ENCODE measurements at places on chromosomes 1 and 21.

GRCh38 chr1:21935891-21936365 lies 1.2 kb downstream of the HSPG2 start:
- no peak for DNase-seq

DNA sequence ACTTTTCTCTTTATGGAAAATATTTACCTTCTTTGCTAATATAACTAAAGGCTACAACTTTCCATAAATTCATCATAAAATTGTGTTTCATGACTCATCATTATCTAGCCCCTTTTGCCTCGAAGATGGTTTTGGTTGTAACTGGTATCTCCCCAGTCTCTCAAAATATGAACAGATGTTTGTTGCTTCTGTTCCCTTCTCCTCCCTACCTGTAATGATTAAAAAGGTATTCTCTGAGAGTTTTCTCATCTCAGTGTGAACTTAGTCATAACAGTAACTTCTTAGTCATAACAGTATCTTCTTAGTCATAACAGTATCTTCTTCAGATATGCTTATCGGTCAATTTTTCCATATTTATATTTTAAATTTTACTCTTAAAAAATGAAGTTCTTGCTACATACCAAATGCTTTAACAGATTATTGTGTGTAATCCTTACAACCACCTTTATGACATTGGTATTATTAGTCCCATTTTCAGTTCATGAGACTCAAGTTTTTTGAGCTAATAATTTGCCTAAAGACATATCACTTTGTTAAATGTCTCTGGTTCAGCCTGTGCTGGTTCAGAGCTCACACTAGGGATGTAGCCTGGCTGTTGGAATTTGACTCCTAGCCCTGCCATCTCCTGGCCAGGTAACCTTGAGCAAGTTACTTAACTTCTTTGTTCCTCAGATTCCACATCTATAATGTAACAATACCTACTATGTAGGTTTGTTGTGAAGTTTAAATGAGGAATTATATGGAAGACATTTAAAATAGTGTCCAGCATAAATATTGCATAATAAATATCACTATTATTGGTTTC lies 32.6 kb downstream of the ATP1B1 start:
- DNase-seq = no peak

DNA sequence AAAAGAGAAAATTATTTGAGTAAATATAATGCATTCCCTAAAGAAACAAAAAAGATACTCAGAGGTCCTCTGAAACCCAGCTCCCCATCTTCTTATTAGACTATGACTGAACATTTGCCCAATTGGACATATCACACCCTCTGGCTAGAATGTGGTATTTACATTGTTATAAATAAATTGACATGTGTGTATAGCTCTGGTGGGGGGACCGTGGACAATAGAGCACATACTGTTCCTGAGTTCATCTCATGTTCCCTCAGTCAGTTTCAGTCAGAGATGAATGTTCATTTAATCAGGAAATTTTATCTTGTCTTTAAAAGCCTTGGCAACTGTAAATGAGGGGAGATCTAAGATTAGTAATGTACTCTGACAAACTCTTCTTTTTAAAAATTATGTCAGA lies 459.3 kb upstream of the ADAMTS5 start:
- DNase-seq = no peak

GRCh38 chr21:44637018-44637850 lies at the start of gene KRTAP10-10:
TSS of gene KRTAP10-10 (plus strand) at chr21:44637356. CDS start at chr21:44637418, 62 bp downstream.
- no peak for DNase-seq

DNA sequence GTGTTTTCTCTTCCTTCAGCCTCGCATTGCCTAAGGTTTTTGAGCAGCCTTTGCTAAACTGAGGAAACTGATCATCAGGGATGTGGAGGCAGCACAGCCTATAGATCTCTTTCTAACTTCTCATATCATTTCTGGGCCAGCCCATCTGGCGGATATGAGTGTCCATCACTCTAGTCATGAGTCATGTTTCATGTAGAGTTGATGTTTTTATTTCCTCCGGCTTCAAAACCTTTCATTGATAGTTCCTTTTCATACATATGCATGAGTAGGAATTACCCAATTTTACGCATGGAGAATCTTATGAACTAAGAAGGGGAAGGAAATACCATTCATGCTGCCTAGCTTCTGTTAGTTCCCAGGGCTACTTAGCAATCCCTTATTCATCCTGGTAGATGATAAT lies 66.3 kb downstream of the SPATA46 start:
- peak; percentile 92 for DNase-seq

- DNase-seq = no peak
Measured at GRCh38 chr21:43884861-43885417, 19.9 kb downstream of the AGPAT3 start.

- no peak for DNase-seq
Measured at GRCh38 chr1:89652373-89652772, 19.5 kb downstream of the LRRC8C start.

DNA sequence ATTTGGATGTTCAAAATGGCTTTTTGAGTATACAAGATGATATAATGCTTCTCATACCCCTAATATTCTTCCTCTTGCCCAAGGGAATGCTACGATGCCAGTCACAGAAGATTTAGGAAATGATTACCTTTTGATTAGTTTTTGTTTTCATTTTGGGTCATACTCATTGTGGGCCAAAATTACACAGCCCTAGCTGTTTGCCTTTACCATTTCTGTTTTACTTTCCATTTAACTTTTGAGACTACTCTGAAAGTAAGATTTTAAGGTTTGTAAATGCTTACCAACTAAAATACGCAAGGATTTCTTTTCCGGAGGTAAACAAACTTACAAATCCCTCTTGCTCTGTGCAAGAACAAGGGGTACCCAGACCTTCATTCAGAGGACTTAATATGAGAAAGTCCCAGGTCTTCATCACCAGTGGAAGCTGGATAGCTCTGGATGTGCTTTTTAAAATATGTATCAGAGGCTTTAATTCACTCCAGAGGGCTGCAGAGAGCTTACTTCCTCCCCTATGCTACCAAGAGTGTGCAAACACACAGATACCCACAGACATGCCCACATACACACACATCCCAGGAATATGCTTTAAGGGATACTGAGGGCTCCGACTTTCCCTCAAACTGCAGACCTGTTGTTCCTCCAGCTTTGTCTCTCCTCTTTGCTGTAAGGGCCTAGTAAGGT lies 631.4 kb downstream of the SMYD3 start:
- no peak for DNase-seq

GRCh38 chr1:200072636-200073285 lies 45.3 kb downstream of the NR5A2 start:
- no peak for DNase-seq

GRCh38 chr1:30083800-30084464 lies 639.5 kb downstream of the MATN1 start:
- no peak for DNase-seq

- no peak for DNase-seq
Measured at GRCh38 chr1:91622616-91623015, 122.0 kb downstream of the CDC7 start.

DNA sequence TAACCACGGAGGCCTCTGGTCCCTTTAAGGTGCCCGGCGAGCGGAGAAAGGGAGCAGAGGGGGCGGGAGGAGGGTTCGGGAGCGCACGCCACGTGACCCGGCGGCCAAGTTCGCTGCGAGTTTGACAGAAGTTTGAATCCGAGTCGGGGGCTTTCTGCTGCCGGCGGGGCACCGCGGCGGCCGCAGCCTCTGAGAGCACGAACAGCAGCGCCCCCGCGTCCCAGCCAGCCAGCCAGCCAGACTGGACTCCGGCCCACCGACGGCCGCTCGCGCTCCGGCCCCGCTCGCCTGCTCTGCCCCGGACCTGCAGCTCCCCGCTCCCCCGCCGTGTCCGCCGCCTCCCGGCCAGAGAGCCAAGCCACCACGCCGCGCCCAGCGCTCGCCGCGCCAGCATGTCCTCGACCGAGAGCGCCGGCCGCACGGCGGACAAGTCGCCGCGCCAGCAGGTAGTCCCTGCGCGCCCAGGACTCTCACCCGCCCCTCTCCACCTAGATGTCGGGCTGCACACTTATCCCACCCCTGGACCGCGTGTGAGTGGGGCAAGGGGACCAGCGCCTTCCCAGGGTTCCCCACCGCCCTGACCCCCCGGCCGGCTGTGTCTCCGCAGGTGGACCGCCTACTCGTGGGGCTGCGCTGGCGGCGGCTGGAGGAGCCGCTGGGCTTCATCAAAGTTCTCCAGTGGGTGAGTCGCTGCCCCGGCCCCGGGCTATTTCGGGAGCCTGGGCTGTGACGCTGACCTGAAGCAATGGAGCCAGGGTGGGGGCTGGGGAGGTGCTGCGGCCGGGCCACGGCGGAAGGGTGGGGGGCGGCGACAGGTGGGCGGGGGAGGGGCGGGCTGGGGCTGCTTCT lies at the start of gene SYPL2:
TSS of gene SYPL2 (plus strand) at position 95 of the 849 bp plus-strand sequence. CDS start at position 393, 298 bp downstream.
- DNase-seq = peak; percentile 21

GRCh38 chr1:234918181-234918841 lies 210.3 kb downstream of the TOMM20 start:
- peak; percentile 44 for DNase-seq

- peak; percentile 16 for DNase-seq
Measured at GRCh38 chr1:168752171-168752832, 23.3 kb upstream of the DPT start.

DNA sequence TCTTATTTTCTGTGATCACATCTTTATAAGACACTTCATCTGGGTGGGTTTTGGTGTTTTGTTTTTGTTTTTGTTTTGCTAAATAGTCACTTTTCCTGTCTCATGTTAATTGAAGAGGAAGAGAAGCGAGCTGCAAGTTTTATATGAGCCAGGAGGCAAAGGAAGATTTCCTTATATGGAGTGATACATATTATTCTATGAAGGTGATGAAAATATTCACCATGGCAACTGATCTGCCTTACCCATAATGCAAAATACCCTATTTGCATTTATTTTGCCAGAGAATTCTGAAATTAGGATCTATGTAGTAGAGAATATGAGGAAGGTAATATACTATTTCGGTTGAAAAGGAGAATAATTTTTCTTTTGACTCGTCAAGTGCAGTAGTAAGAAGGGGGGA lies 13.9 kb downstream of the CXADR start:
- no peak for DNase-seq

GRCh38 chr1:162381941-162382750 lies 618 bp downstream of the C1orf226 start:
- DNase-seq = no peak

- no peak for DNase-seq
Measured at GRCh38 chr1:179825798-179826460, 51.7 kb downstream of the TOR1AIP2 start.

DNA sequence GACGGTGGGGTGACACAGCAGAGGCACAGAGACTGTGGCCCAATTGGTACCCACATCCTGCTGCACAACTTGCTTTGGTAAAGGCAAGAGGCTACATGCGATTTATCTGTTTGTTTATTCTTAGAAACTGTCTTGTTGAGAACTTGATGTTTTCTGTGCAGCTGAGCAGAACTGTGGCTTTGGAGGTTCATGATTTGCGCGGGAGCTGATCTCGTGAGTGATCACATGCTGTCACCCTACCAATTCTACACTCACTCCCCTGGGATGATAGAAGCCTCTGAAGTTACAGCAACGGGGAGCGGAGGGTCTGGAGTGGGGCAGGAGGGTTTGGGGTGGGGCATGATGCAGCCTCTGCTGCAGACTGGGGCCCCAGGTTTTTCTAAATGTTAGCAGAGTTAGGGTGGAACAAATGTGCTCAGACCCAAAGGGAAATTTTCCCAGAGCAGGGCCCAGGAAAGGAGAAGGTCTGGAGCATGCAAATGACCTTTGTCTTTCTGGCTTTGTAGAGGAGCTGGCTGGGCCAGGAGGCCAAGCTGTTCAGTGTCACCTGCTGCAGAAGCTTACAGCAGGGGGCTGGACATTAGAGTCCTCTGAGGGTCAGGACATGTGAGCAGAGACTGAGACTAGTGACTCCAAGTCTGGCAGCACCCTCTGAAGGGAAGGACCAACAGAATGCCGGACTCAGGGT lies 83.6 kb downstream of the GRIK3 start:
- DNase-seq = no peak

DNA sequence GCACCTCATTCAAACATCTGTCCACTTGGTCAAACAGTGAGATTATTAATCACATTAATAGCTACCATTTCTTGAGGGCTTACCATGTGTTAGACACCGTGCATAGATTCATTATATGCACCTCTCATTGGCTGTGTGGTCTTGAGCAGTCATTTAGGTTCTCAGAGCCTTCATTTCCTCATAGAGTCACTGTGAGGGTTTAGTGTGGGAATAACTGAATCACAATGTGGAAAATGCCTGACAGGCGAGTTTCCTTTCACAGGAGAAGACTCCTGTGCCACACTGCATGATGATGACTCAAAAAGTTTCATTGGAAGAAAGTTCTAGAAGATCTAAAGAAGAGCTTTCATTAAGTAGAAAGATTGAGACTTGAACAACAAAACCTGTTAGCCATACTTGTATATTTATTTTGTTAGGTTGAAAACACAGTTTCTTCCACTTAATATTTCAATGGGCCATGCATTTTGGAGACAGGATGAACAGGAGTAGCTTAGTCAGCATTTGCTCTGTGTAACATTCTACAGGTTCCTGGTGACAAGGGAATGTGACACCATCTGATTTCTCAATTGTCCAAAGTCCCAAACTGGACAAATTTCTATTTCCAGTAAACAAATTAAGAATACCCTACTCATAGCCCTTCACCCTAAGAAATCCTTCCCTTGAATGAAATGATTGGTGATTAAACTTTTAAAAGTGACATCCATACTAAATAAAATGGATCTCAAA lies 45.7 kb downstream of the FYB2 start:
- DNase-seq = no peak

- DNase-seq = no peak
Measured at GRCh38 chr1:218048828-218049420, 236.2 kb upstream of the RRP15 start.

GRCh38 chr1:36796106-36796590 lies 238.2 kb downstream of the GRIK3 start:
- no peak for DNase-seq

- DNase-seq = no peak
Measured at GRCh38 chr1:245754463-245754961, 599.7 kb downstream of the KIF26B start.

DNA sequence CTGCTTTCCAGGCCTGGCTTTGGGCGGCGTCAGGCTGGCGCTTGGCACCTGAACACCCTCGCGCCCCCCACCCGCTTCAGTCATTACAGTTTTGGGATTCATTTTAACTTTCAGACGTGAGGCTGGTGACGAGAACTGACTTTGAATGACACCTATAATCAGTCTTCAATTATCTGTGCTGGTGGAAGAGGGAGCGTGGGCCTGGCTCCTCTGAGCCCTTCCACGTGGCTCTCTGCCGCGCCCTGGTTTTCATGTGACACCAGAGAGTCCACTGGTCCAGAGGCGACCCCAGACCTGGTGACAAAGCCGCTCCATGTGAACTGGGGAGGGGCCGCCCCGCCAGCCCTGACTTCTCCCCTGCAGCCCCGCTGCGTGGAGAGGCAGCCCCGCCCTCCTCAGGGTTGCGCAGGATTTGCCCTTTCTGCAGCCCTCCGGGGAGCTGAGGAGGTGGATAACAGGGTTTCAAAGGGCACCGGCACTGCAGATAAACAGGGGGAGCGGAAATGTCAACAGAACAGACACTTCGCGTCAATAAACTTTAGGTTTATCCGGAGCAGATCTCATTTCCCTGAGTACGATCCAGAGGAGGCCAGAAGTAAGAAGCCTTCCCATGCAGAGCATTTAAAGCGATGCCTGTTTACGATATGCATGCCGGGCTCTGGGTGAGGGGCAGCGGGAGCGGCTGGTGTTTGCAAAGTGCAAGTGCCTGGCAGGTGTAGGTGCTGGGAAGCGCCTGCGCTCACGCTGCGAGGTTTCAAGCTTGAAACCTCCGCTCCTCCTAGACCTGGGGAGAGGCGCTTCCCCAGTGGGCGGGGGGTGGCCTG lies 56.4 kb downstream of the AJAP1 start:
- no peak for DNase-seq
